ENCODE measurements at places on chromosomes 5 and 9. TPM values are rescaled to one million over a fixed set of nuclear protein-coding genes. Genes with fewer than 3 reads are reported as not detected.

The SLCO6A1 gene
- total RNA-seq, result not detected

The FUT7 gene
- 1.4 TPM for total RNA-seq

DNA sequence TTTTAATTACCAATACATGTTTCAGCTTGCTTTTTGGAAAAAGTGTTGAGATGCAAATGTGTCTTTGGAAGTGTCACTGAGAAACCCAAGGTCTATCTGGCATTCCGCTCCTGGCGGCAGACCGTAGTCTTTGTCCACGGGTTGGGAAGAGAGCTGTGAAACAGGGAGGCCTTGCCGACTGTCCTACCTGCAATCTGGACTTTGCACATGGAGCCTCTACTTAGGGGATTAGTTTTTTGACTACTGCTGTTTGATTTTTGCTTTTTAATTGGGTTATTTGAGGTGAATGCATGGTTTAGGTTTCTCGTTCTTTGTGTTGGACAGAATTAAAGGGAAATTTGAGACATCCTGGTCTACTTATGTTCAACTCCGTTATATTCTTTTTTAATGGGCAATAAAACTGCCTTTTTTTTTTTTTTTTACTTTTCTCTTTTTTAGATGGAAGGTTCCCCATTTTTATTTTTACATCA is 25.7 kb downstream of the TRIO start:
- DNase-seq, result no peak
- H3K36me3 ChIP-seq, result no peaks in the 10 kb centered on the region
- H3K4me1 ChIP-seq, result peaks cover 58% of the 10 kb centered on the region
- no peak overlapping the region for H3K27ac ChIP-seq
- no peak overlapping the region for H3K4me3 ChIP-seq
- no peaks in the 10 kb centered on the region for H3K27me3 ChIP-seq

The SLC4A9 gene
- total RNA-seq, result not detected

- H3K4me1 ChIP-seq, result peaks cover 18% of the 10 kb centered on the region
- peak overlapping the region; percentile 60 for H3K27ac ChIP-seq
- peaks cover 14% of the 10 kb centered on the region for H3K36me3 ChIP-seq
- DNase-seq, result no peak
- H3K4me3 ChIP-seq, result no peak overlapping the region
Measured at GRCh38 chr5:177478711-177479646, 5.5 kb upstream of the DBN1 start.

DNA sequence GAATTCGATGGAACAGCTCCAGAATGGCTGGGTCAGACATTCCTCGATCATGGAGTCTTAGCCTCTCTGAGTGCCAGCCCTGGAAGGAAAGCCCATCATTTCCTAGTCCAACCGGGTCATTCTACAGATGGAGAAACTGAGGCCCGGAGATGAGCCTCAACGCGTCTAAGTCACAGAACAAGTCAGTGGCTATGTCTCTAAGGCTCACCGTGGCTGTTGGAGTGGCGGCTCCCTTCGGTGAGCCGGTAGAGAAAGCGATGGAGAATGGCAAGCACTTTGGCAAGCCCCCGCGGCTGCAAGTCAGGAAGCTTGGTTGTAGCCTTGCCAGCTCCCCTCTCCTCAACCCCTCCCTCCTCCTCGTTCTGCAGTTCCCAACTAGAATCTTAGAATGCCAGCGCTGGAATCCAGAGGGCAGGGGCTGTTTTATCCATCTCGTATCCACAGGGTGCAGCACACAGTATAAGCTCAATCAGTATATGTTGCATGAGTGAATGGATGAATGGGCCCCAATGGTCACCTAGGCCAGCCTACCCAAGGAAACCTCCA is 438 bp upstream of the ARSI start:
- H3K4me1 ChIP-seq, result peaks cover 8% of the 10 kb centered on the region
- no peak for DNase-seq
- peaks cover 3% of the 10 kb centered on the region for H3K27me3 ChIP-seq
- H3K36me3 ChIP-seq, result no peaks in the 10 kb centered on the region

DNA sequence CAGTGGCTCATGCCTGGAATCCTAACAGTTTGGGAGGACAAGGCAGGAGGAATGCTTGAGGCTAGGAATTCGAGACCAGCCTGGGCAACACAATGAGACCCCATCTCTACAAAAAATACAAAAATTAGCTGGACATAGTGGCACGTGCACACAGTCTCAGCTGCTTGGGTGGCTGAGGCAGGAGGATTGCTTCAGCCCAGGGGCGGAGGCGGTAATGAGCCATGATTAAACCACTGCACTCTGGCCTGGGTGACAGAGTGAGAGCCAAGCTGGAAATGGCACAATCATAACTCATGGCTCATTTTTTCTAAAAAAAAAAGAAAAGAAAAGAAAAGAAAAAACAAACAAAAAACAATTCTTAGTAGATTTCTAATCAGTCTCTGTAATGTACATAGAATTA is 446.2 kb downstream of the ELAVL2 start:
- no peak overlapping the region for H3K27ac ChIP-seq
- DNase-seq, result no peak
- no peaks in the 10 kb centered on the region for H3K36me3 ChIP-seq
- no peak overlapping the region for H3K4me3 ChIP-seq
- H3K4me1 ChIP-seq, result no peaks in the 10 kb centered on the region
- H3K27me3 ChIP-seq, result no peaks in the 10 kb centered on the region

DNA sequence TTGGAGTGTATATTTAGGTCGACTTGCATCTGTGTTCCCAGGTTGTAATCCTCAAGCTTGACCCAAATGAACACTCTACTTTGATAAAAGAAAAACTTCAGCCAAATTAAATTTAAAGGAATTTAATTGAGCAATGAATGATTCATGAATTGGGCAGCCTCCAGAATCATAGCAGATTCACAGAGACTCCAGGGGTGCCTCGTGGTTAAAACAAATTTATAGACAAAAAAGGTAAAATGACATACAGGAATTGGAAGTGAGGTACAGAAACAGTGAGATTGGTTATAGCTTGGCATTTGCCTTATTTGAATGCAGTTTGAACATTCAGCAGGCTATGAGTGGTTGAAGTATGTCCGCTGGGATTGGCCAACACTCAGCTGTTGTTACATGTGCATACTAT is 21.6 kb upstream of the SPATA31D4 start:
- H3K4me1 ChIP-seq, result no peaks in the 10 kb centered on the region
- DNase-seq, result no peak
- H3K27me3 ChIP-seq, result no peaks in the 10 kb centered on the region
- no peak overlapping the region for H3K4me3 ChIP-seq
- no peak overlapping the region for H3K27ac ChIP-seq
- no peaks in the 10 kb centered on the region for H3K36me3 ChIP-seq

The TSTD2 gene
- 24.1 TPM for total RNA-seq

The CMYA5 gene
- total RNA-seq, result 5.8 TPM

GRCh38 chr9:24293386-24293785 is 252.3 kb downstream of the IZUMO3 start:
- H3K27me3 ChIP-seq, result no peaks in the 10 kb centered on the region
- DNase-seq, result no peak
- no peak overlapping the region for H3K4me3 ChIP-seq
- no peak overlapping the region for H3K27ac ChIP-seq
- no peaks in the 10 kb centered on the region for H3K36me3 ChIP-seq

DNA sequence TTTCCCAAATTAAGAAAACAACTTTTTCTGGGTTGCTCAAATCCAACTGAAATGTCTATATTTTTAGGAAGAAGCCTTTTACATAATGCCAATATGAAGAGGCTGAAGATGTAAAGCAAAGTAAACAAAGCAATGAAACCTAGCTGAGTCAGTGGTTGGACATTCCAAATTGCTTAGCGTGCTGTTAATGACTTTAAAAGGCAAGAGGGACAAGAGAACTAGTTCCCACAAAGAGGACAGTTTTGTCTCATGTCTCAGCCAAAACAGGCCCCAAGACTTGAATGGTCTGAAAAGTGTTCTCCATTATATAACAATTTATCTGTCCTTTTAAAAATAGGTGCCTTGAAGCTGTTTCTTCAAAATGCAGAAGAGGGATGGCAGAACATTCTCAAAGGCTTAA is 407.0 kb downstream of the ENC1 start:
- no peak for DNase-seq
- H3K4me1 ChIP-seq, result no peaks in the 10 kb centered on the region
- H3K4me3 ChIP-seq, result no peak overlapping the region
- no peaks in the 10 kb centered on the region for H3K36me3 ChIP-seq
- H3K27me3 ChIP-seq, result no peaks in the 10 kb centered on the region

DNA sequence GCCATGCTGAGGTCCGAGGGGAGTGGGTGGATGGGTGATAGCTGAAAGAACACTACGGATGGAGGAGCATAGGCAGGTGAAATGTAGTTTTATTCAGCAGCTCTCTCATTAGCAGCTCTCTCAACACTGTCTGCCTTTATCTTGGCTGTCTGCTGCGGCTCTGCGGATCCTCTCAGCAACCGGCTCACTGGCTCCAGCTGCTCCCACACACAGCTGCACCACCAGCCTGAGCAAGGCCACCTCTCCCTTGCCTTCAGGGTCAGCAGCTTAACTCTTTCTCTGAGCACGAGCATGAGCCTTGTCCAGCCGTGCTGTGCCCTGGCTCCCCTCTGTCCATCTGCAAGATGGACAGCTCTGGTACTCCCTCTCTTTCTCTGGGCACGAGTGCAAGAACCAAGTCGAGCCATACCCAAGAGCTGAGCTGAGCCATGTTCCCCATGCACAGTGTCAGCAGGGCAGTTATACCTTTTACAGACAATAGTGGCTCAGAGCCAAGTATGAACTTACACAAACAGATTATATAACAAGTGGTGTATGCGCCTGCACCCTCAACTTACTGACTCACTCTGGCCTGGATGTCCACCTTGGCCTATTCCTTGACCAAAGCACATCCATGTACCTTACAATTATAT is 108.5 kb downstream of the MACIR start:
- H3K4me3 ChIP-seq, result no peak overlapping the region
- no peak overlapping the region for H3K27ac ChIP-seq
- H3K4me1 ChIP-seq, result no peaks in the 10 kb centered on the region
- no peaks in the 10 kb centered on the region for H3K27me3 ChIP-seq
- no peaks in the 10 kb centered on the region for H3K36me3 ChIP-seq

DNA sequence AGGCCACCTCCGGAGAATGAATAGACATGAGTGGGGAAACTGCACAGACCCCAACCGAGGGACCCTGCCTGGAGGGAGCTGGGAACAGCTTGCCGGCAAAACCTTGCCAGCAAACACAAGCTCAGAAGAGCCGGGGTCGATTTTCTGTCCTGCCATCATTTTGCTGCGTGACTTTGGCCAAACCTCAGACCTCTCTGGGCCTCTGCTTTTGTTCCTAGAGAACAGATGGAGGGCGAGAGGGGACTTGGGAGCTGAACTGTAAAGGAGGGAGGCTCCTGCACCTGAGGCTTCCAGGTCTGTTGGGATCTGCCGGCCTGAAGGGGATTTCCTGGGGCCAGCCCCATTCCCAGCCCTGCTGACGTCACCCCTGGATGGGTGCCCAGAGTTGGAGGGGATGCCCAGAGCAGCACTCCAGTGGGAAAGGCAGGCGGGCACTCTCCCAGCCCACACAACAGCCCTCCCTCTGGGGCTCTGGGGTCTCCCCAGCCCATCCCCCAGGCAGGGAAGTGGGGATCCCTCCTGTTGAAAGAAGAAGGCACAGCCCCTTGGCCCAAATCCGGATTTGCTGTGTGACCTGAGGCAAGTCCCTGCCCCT is 40.4 kb upstream of the SYNPO start:
- no peaks in the 10 kb centered on the region for H3K36me3 ChIP-seq
- H3K27ac ChIP-seq, result peak overlapping the region; percentile 71
- H3K4me1 ChIP-seq, result peaks cover 23% of the 10 kb centered on the region
- H3K4me3 ChIP-seq, result no peak overlapping the region
- DNase-seq, result peak; percentile 72

DNA sequence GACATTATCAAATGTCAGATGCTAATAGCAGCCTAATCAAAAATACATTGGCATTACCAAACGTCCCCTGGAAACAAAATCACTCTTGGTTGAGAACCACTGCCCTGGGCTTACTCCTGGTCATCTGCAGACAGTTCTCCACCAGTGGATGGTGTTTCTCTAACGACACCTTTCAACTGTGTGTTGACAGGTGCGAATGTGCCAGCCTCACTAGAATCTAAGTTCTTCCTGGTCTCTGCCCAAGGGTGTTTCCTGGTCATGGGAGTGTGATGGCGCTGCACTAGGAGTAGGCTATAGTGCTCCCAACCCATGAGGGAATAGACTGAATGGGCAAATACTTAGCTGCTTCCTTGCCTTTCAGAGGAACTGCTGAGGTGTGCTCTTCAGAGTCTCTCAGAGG is 105.9 kb downstream of the MRPS27 start:
- H3K27me3 ChIP-seq, result no peaks in the 10 kb centered on the region
- H3K4me1 ChIP-seq, result no peaks in the 10 kb centered on the region
- no peak overlapping the region for H3K27ac ChIP-seq
- peaks cover 9% of the 10 kb centered on the region for H3K36me3 ChIP-seq

The CDKN2A gene
- total RNA-seq, result 8.7 TPM

GRCh38 chr9:97666907-97667686 is 30.0 kb downstream of the XPA start:
- H3K27me3 ChIP-seq, result no peaks in the 10 kb centered on the region
- H3K27ac ChIP-seq, result no peak overlapping the region
- peaks cover 67% of the 10 kb centered on the region for H3K36me3 ChIP-seq
- no peak for DNase-seq
- H3K4me1 ChIP-seq, result no peaks in the 10 kb centered on the region

The PRR7 gene
- total RNA-seq, result 7.9 TPM

DNA sequence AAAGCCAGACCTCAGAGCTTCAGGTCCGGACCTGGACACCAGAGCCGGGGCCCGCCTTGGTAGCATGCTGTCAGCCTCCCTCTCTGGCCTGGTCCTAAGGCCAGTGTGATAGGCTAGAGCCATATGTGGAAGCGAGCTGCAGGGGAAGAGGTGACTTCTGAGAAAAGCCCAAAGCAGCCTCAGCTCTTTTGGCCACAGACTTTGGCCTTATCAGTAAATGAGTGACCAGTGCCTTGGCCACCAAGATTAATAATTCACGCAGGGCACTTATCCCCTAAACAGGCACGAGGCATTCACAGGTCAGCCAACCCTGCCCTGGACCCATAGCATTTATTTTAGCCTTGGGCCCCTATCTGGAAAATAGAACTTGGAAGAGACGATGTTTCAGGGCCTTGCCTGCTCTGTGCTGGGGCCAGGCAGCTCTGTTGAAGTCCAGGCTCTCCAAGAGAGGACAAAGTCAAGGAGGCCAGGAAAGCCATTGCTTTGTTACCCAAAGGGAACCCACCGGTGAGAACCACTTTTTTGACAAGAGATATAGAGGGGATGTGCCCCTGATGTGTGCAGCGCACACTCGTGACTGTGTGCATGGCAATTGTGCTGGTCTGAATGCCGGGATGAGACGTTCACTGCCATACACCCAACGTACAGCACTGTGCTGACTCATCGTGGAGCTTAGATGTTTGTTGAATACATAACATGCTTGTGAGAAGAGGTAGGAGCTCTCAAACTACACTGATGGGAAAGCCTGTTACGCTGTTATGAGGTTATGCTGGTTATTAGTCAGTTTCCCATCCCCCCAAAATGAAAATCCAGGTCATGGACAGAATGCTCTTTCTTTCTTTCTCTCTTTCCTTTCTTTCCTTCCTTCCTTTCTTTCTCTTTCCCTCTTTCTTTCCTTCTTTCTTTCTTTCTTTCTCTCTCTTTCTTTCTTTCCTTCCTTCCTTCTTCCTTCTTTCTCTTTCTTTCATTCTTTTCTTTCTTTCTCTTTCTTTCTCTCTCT is 5.0 kb upstream of the SLC34A1 start:
- DNase-seq, result no peak
- H3K4me3 ChIP-seq, result no peak overlapping the region
- H3K27me3 ChIP-seq, result no peaks in the 10 kb centered on the region

The ZDHHC11 gene
- total RNA-seq, result 27.2 TPM

- no peaks in the 10 kb centered on the region for H3K27me3 ChIP-seq
- DNase-seq, result no peak
- no peak overlapping the region for H3K27ac ChIP-seq
- H3K4me1 ChIP-seq, result no peaks in the 10 kb centered on the region
Measured at GRCh38 chr9:85502815-85503655, 238.7 kb downstream of the AGTPBP1 start.

The MARCOL gene
- not detected for total RNA-seq

Measured in upper lobe of left lung (tissue), 6 donors.